Gastrocnemius medialis (tissue), 4 donors: ENCODE measurements at places on chromosomes 1 and 21. TPM values are rescaled to one million over a fixed set of nuclear protein-coding genes. Genes with fewer than 3 reads are reported as not detected.
A peak's percentile ranks its signal among the peaks of the same experiment; 100 is the strongest.

DNA sequence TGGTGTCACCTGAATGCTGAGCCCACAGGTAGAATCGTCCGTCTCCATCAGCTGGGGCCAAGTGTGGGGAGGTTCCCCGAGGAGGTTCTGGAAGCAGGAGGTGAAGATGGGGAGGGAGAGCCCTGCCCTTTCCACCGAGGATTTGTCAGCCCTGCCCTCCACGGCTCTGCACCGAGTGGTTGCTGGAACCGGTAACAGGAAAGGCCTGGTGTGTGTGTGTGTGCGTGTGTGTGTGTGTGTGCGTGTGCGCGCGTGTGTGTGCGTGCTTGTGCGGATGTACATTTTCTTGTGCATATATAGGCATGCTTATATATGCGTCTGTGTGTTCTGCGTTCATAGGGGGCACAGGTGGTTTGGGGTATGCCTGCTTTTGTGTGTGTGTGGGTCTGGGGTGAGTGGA is 3.5 kb downstream of the NBL1 start:
- peak overlapping the region; percentile 85 for H3K27ac ChIP-seq
- no peaks in the 10 kb centered on the region for H3K36me3 ChIP-seq
- no peak for DNase-seq
- peaks cover 10% of the 10 kb centered on the region for H3K27me3 ChIP-seq
- H3K4me3 ChIP-seq: no peak overlapping the region

- H3K27ac ChIP-seq: no peak overlapping the region
- H3K27me3 ChIP-seq: no peaks in the 10 kb centered on the region
- no peak for DNase-seq
- H3K4me3 ChIP-seq: no peak overlapping the region
- H3K36me3 ChIP-seq: no peaks in the 10 kb centered on the region
- no peaks in the 10 kb centered on the region for H3K4me1 ChIP-seq
Observed at GRCh38 chr1:29668551-29669157, 432.3 kb downstream of the PTPRU start.

DNA sequence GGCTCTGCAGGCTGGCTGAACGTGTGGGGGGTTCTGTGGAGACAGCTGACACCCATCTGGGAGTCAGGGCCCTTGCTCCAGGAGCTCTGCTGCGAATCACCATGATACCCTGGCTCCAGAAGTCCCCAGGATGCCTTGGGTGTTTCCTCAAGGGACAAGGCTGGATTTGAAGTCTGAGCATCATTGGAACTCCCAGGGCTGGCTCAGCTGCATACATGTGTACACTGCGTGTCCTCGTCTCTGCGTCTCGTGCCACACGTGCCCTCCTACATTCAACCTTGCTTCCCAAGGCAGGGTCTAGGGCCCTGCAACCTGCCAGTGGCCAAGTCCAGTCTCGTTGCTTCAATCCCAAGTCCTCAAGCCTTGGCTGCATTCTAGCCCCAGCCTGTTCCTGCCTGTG is 11.7 kb downstream of the CSF1 start:
- H3K27me3 ChIP-seq: no peaks in the 10 kb centered on the region
- H3K4me1 ChIP-seq: peaks cover 4% of the 10 kb centered on the region
- H3K36me3 ChIP-seq: peaks cover 83% of the 10 kb centered on the region
- H3K27ac ChIP-seq: no peak overlapping the region
- H3K4me3 ChIP-seq: no peak overlapping the region

Gene LEMD1
- total RNA-seq: not detected

DNA sequence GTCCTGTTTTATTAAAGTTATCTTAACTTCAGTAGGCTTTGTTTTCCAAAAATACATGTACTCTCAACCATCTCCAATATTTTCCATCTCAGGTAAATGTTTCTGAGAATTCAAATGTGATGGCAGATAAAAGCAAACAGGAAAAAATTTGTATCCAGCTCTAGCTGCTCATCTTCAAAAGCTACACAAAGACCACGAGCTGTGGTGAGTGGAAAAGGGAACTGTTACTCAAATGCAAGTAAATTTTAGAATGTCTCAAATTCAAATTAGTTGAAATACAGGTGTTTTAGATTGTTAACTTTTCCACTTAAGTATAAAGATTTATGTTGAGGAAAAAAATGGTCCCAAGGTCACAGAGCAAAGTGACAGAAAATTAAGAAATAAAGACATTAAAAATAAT is 216.0 kb downstream of the SLC45A1 start:
- no peaks in the 10 kb centered on the region for H3K4me1 ChIP-seq
- no peak for DNase-seq
- no peaks in the 10 kb centered on the region for H3K27me3 ChIP-seq
- H3K36me3 ChIP-seq: no peaks in the 10 kb centered on the region
- no peak overlapping the region for H3K27ac ChIP-seq

Gene ITGB2
- total RNA-seq: 22.2 TPM

Gene RORC
- total RNA-seq: 170 TPM

- no peaks in the 10 kb centered on the region for H3K36me3 ChIP-seq
- DNase-seq: no peak
- no peak overlapping the region for H3K4me3 ChIP-seq
- no peaks in the 10 kb centered on the region for H3K27me3 ChIP-seq
Observed at GRCh38 chr1:171985639-171986038, 144.3 kb downstream of the DNM3 start.

Gene EIF2D
- total RNA-seq: 43.1 TPM

DNA sequence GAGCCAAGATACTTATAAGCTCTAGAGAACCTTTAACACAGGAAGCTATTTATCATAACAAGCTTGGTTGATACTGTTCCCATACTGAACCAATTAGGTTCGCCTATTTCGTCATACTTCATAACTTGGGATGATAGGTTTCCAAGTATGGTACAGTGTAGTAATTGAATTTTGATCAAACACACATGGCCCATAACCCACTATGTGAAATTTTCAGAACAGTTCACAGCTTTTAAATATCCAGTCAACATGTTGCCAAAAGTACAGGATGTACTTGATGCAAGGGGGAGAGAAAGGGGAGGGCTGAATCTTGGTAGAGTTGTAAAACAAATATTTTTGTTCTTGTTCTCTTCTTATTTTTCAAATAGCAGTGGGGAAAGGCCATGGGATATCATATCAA is 86.6 kb downstream of the TM2D1 start:
- no peaks in the 10 kb centered on the region for H3K4me1 ChIP-seq
- no peaks in the 10 kb centered on the region for H3K27me3 ChIP-seq
- H3K27ac ChIP-seq: peak overlapping the region; percentile 70
- no peaks in the 10 kb centered on the region for H3K36me3 ChIP-seq

DNA sequence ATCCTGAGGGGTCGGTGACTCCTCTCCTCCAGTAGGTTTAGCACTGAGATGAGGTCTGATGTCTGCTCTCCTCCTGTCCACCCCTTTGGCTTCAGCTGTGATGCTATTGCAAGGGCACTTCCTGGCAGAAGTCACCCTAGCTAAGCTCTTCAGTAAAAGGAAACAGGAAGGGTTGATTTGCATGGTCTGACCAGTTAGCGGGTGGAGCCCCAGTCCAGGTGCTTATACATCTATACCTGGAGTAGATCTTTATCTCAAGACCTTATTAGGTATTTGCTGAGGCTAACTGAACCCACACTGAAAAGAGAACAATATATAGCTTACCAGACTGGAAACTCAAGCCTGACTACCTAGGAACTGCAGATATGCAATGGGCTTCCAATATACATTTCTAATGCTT is 28.9 kb upstream of the NFASC start:
- no peak overlapping the region for H3K4me3 ChIP-seq
- H3K27ac ChIP-seq: no peak overlapping the region
- no peak for DNase-seq
- H3K4me1 ChIP-seq: no peaks in the 10 kb centered on the region

Gene NFASC
- total RNA-seq: 2.8 TPM

Gene CYP4B1
- 97.4 TPM for total RNA-seq

DNA sequence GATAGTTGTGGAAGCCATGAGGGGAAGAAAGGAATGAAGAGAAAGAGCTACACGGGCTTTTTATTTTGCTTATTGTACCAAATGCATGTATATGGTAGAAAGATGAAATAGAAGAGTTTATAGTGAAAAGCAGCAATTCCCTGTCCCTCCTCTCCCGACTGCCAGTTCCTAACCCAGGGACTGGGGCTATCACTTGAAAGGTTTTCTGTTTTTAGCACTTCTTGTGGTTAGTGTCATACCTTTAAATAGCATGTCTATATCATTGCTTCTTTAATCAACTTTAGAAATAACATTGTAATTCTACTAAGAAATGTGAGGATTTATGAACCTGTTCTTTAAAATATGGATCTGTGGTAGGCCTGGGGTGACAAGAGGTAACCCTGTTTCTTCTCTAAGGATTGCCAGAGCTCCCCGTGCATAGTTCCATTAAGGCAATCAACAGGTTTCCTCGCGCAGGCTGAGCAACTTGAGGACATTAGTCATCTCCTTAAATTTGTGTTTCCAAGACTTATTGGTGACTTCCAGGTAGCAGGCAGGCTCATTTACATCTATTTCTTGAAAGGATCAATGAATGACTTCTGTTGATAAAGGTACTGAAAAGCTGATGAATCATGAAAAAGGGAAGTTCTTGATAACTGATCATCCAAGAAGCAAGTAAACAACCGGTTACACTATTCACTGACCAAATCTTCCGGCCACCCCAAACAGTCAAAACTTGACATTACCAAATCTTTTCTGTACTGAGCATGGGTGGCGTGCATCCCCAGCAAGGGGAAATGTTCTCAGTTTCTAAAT is 37.8 kb upstream of the S1PR1 start:
- no peak overlapping the region for H3K27ac ChIP-seq
- H3K4me1 ChIP-seq: no peaks in the 10 kb centered on the region
- no peaks in the 10 kb centered on the region for H3K36me3 ChIP-seq
- no peak overlapping the region for H3K4me3 ChIP-seq

DNA sequence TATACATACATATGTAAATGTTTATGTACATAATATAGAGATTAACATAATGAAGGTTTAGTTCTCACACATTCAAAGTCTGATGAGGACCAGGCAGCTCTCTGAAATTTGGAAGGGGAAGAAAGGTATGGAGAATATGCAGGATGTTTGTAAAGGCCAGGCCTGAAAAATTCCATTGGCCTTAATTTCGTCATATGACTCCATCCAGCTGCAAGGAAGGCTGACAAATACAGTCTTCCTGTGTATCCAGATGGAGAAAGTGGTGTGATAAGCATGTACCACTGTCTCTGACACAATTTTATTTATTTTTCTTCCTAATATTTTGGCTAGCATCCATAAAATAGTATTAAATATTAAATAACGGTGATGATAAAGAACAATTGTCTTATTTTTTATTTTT is 6.3 kb upstream of the SGIP1 start:
- H3K27me3 ChIP-seq: no peaks in the 10 kb centered on the region
- no peak overlapping the region for H3K4me3 ChIP-seq
- DNase-seq: no peak

DNA sequence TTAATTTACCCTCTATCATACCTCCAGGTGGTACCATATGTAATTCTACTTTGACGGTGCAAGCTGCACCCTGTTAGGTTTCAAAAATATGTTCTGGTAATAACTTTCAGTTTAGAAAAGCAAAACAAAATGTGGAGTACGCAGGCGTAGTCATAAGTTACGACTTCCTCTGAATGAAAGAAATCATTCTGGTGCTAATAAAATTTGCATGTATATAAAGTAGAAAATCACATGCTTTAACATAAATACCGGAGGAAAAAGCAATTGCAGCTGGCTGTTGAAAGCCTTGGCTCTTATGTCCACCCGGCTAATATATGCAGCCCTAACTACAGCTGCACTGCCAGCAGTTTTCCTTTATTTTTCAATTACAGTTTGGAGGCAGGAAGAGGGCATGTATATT is 65.2 kb upstream of the TMPRSS15 start:
- no peak overlapping the region for H3K27ac ChIP-seq
- no peaks in the 10 kb centered on the region for H3K27me3 ChIP-seq
- H3K36me3 ChIP-seq: no peaks in the 10 kb centered on the region
- no peak for DNase-seq

DNA sequence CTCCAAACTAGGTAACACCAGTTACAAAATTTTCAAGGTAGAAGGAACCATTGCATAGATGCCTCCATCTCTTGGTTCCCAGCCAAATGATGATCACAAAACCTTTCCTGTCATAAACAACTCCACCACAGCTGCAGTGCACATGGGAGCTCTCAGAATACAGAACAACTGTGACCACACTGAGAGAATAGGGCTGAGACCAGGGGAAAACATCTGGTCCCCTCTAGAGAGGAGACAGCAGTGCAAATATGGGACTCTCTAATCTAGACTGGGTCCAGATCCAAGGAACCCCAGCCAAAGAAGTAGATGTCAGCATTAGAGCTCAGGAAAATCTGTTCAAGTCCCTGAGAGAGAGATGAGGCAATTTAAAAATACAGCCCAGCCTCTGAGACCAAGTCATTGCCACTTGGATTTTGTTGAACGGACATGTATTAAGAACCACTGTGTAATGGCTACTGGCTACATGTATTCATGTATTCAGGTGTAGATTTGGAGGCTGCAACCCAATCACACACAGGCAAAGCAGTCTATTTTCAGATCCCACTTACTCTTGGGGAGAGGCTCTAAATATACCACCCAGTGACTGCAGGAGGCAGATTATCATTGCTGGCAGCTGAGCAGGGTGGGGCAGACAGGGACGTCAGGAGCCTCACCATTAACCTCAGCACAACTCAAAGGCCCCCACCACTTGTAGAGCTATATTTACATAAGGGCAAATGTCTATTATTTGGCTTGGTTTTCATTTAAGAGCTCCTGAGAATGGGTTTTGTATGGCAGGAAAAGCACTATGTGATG is 7.6 kb upstream of the RXRG start:
- H3K27ac ChIP-seq: no peak overlapping the region
- no peaks in the 10 kb centered on the region for H3K27me3 ChIP-seq
- H3K36me3 ChIP-seq: no peaks in the 10 kb centered on the region
- H3K4me3 ChIP-seq: no peak overlapping the region
- no peaks in the 10 kb centered on the region for H3K4me1 ChIP-seq
- no peak for DNase-seq

GRCh38 chr1:243474136-243474881 is 218.5 kb downstream of the SDCCAG8 start:
- H3K36me3 ChIP-seq: no peaks in the 10 kb centered on the region
- H3K27me3 ChIP-seq: no peaks in the 10 kb centered on the region
- H3K4me3 ChIP-seq: no peak overlapping the region
- peaks cover 3% of the 10 kb centered on the region for H3K4me1 ChIP-seq

Gene BARHL2
- not detected for total RNA-seq

GRCh38 chr1:150280138-150280707 is 2.1 kb upstream of the CIART start:
- H3K27me3 ChIP-seq: no peaks in the 10 kb centered on the region
- no peaks in the 10 kb centered on the region for H3K36me3 ChIP-seq
- no peak overlapping the region for H3K4me3 ChIP-seq
- no peak for DNase-seq

DNA sequence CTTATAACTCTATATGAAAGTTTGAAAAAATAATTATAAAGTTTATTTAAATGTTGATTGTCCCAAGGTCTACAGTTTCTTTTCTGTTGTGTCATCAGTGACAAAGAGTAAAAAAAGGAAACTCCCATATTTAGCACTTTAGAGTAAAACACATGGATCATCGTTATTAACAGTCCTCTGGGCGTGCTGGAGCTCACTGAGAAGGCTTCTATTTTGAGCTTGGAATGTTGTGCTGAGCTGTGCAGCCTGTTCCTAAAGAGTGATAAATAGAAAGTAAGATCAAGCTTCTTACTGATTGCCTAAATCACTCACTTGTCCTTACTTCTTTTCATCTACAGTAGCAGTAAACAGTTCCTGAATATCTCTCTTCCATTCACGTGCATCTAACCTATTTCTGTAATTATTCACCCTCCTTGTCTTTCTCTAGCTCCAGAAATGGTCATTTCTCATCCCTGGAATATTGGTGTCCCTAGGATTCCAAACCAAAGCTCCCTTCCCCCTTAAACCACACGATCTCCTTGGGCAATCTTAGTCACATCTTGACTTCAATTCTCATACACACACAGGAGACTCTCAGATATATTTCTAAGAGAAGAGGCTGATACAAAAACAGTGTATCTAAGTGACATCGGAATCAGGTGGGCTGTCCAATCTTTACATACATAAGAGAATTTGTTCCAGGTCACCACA is 11.9 kb downstream of the GBP5 start:
- H3K4me1 ChIP-seq: peaks cover 31% of the 10 kb centered on the region
- no peak for DNase-seq
- H3K4me3 ChIP-seq: peak overlapping the region; percentile 15
- H3K36me3 ChIP-seq: no peaks in the 10 kb centered on the region
